Panc1 (cell line): ENCODE measurements at places on chromosomes 3 and 15. TPM values are rescaled to one million over a fixed set of nuclear protein-coding genes. Genes with fewer than 3 reads are reported as not detected.

DNA sequence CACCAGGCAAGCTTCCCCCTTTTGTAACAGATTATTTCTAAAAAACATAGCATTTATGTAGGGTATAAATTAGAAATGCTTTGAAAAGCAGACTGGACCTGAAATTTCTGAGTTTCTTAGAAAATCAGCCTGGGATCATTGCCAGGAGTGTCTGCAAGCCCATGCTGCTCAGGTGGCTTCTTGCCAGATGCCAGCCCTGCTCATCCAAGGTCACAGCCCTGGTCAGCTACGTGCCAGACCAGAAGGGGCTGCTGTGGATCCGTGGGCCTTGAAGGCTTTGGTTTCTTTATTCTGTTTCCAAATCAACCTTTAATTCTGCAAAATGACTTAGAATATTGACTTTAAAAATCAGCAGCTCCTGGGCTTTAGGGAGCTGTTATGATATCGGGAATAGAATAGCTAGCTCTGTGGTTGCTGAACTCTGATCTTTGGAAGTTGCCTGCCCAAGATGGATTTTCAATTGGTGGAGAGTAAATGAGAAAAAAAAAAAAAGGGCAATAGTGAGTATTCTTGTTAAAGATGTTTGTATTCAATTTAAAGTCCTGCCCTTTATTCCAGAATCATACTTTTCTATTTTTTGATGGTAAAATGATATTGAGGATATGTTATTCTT is 370.1 kb upstream of the ONECUT1 start:
- H3K36me3 ChIP-seq, result no peaks in the 10 kb centered on the region
- DNase-seq, result no peak
- H3K4me3 ChIP-seq, result no peak overlapping the region
- no peaks in the 10 kb centered on the region for H3K27me3 ChIP-seq

- H3K4me1 ChIP-seq, result no peaks in the 10 kb centered on the region
- no peaks in the 10 kb centered on the region for H3K36me3 ChIP-seq
- H3K4me3 ChIP-seq, result no peak overlapping the region
- DNase-seq, result no peak
Observed at GRCh38 chr3:143298380-143298779, 178.8 kb downstream of the CHST2 start.

Gene C3orf18
- 5.0 TPM for total RNA-seq

- H3K36me3 ChIP-seq, result no peaks in the 10 kb centered on the region
- H3K27ac ChIP-seq, result no peak overlapping the region
- 0 out of 2 replicates have a peak, but pooled peaks cover 3% of the 10 kb centered on the region for H3K4me1 ChIP-seq
- H3K27me3 ChIP-seq, result no peaks in the 10 kb centered on the region
Observed at GRCh38 chr3:127992127-127992526, 60.1 kb upstream of the SEC61A1 start.

Gene DYNLT2B
- total RNA-seq, result 41.4 TPM

- no peak for DNase-seq
- H3K4me3 ChIP-seq, result no peak overlapping the region
- peak overlapping the region; percentile 48; the same call in 1 of the 2 replicates for H3K27ac ChIP-seq
- no peaks in the 10 kb centered on the region; the same call in 1 of the 2 replicates for H3K27me3 ChIP-seq
- H3K36me3 ChIP-seq, result no peaks in the 10 kb centered on the region
Observed at GRCh38 chr3:194930377-194931204, 244.9 kb downstream of the FAM43A start.

Gene STARD9
- 13.4 TPM for total RNA-seq

DNA sequence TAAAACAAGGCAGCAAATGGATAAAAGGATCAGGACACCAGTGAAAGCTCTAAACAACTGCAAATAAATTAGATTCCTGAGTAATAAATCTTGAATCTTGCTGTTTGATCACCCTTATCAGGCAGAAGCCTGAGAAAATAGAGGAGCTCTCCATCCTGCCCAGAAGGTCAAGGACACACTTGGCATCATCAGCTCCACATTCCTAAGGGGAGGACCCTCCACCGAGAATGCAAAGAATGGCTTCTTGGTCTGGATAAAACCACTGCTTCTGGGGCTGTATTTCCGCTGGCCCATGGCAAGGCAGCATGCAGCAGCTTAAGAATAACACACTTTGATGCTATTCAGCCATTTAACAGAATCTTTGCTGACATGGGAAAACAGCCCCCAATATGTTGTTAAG is 108.9 kb upstream of the TSC22D2 start:
- H3K36me3 ChIP-seq, result no peaks in the 10 kb centered on the region
- no peak for DNase-seq
- H3K4me3 ChIP-seq, result no peak overlapping the region

- no peaks in the 10 kb centered on the region for H3K36me3 ChIP-seq
- no peaks in the 10 kb centered on the region for H3K27me3 ChIP-seq
- no peak for DNase-seq
- no peak overlapping the region for H3K27ac ChIP-seq
Observed at GRCh38 chr3:80496452-80496851, 728.7 kb upstream of the ROBO1 start.

Gene CFAP20DC
- total RNA-seq, result 4.0 TPM

- DNase-seq, result peak; percentile 94
- H3K36me3 ChIP-seq, result no peaks in the 10 kb centered on the region
- H3K4me1 ChIP-seq, result peaks cover 5% of the 10 kb centered on the region; the same call in 1 of the 2 replicates
- H3K27ac ChIP-seq, result peak overlapping the region; percentile 77
- H3K4me3 ChIP-seq, result peak overlapping the region; percentile 60
Observed at GRCh38 chr3:194769020-194769643, 83.4 kb downstream of the FAM43A start.

DNA sequence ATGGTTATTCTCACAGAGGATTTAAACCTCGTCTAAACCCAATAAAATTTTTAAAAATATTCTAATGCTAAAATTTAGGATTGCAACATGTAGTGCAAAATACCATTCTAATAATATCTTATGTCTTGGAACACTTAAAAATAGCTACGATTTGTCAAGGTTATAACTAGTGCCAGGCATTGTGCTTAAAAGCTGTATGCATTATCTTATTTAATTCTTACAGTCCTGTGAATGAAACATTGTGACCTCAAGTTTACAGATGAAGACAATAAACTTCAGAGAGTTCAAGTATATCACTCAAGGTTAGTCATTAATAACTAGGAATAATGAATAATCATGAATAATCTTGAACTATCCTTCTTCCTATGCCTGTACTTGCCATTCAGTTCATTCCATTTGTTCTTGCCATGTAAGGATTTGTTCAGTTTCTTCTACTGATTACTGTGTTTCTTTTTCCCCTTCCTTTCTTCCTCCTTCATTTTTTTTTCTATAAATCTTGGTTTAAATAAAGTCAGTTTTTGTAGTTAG is 897.6 kb upstream of the NR2F2 start:
- H3K4me3 ChIP-seq, result no peak overlapping the region
- H3K4me1 ChIP-seq, result no peaks in the 10 kb centered on the region
- no peaks in the 10 kb centered on the region for H3K27me3 ChIP-seq
- DNase-seq, result no peak

GRCh38 chr3:149462581-149463011 is 11.9 kb upstream of the TM4SF4 start:
- no peaks in the 10 kb centered on the region for H3K36me3 ChIP-seq
- H3K4me3 ChIP-seq, result no peak overlapping the region
- H3K27ac ChIP-seq, result no peak overlapping the region
- no peaks in the 10 kb centered on the region for H3K4me1 ChIP-seq
- no peak for DNase-seq

- H3K27me3 ChIP-seq, result no peaks in the 10 kb centered on the region
- H3K4me3 ChIP-seq, result no peak overlapping the region
- peaks cover 31% of the 10 kb centered on the region for H3K4me1 ChIP-seq
- H3K36me3 ChIP-seq, result no peaks in the 10 kb centered on the region
Observed at GRCh38 chr15:69554279-69554961, 101.8 kb downstream of the RPLP1 start.

- no peak for DNase-seq
- H3K4me1 ChIP-seq, result peaks cover 9% of the 10 kb centered on the region
- no peaks in the 10 kb centered on the region for H3K27me3 ChIP-seq
- H3K36me3 ChIP-seq, result no peaks in the 10 kb centered on the region
- no peak overlapping the region for H3K4me3 ChIP-seq
- no peak overlapping the region for H3K27ac ChIP-seq
Observed at GRCh38 chr15:56248311-56248992, 4.8 kb upstream of the RFX7 start.

GRCh38 chr3:50236484-50237132 is 604 bp downstream of the GNAI2 start:
- no peak for DNase-seq
- peaks cover 19% of the 10 kb centered on the region for H3K4me1 ChIP-seq
- H3K27ac ChIP-seq, result peak overlapping the region; percentile 83
- H3K36me3 ChIP-seq, result no peaks in the 10 kb centered on the region; the same call in 1 of the 2 replicates
- H3K27me3 ChIP-seq, result no peaks in the 10 kb centered on the region

GRCh38 chr3:134231131-134231530 is 19.5 kb downstream of the RYK start:
- no peaks in the 10 kb centered on the region for H3K27me3 ChIP-seq
- H3K27ac ChIP-seq, result no peak overlapping the region
- H3K4me3 ChIP-seq, result no peak overlapping the region
- peaks cover 13% of the 10 kb centered on the region for H3K4me1 ChIP-seq

Gene CYP1A1
- 0.15 TPM for total RNA-seq

DNA sequence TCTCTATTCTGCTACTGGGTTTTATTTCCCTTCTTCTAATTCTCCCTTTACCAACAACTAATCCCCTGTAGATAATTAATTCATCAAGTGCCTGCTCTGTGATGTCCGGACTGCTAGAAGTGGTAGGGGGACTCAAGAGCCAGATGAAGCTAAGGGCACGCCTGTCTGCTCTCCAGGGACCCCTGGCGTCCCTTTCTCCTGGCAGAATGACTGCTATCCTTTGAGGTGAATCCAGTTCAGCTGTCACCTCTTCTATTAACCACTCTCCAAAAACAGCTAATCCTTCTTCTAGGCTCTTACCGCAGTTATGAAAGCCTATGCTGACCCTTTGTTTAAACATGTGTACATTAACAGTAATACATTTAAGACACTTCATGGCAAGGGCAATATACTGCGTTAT is 1.4 kb upstream of the CHRNA7 start:
- H3K4me3 ChIP-seq, result no peak overlapping the region
- DNase-seq, result no peak
- H3K27ac ChIP-seq, result no peak overlapping the region

DNA sequence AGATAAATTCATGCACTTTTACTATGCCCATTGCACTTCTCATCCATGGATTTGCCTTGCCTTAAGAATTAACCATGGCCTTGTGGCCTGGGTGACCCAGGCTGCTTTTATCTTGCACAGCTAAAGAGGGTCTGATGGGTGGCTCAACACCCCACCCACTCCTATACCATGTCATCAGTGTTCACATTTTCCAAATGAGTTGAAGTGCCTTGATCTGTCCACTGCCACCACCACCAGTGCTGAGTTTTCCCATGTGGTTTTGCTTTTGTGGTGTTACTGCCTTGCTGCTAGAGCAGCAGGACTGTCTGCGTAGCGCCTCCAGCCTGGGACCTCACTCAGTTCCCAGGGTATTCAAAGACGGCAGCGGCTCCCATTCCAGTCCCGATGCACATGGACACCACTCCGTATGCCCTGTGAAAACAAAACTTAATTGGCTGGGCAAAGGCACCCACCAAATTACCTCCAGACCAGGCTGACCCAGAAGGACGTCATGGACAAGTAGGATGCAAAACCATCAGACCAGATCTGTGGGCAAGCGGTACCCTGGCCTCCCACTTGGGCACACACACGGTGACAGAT is 14.1 kb downstream of the ACAA1 start:
- H3K27me3 ChIP-seq, result no peaks in the 10 kb centered on the region
- H3K27ac ChIP-seq, result no peak overlapping the region
- H3K4me3 ChIP-seq, result no peak overlapping the region
- H3K36me3 ChIP-seq, result no peaks in the 10 kb centered on the region; the same call in none of the 2 replicates
- no peak for DNase-seq

DNA sequence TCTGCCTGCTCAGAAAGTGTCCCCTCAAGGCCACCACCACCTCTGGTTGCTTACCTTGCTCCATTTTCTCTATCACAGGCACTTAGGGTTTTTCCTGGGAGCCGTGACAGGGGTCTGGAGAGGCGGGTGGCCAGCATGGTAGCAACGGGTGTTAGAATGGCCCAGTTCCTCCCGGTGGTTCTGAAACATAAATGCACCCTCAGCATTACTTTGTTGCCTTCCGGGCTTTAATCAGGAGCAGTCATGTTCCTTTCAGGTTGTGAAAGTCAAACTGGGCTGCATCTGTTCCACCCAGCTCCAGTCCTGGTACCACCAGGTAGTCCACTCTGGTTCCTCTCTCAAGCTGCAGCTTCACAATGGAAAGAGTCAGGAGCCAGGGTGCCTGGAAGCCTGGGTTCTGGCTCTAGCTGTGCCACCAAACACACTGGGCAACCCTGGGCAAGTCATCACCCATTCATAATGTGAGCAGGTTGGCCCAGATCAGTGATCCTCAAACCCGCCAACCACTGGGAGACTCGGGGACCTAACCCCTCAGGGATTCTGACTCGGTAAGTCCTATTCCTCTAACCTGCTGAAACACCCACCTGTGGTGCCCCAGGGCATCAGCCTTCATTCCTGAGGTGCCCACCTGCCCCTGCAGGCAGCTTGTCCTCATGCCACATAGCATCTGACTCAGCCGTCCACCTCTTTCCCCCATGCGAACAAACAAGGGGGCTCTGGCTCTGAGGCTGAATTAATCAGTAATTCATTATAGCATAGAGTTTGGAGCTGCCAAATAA is 9.3 kb downstream of the BDH1 start:
- no peak for DNase-seq
- H3K27ac ChIP-seq, result no peak overlapping the region
- no peaks in the 10 kb centered on the region for H3K4me1 ChIP-seq
- no peaks in the 10 kb centered on the region for H3K36me3 ChIP-seq
- no peak overlapping the region for H3K4me3 ChIP-seq

DNA sequence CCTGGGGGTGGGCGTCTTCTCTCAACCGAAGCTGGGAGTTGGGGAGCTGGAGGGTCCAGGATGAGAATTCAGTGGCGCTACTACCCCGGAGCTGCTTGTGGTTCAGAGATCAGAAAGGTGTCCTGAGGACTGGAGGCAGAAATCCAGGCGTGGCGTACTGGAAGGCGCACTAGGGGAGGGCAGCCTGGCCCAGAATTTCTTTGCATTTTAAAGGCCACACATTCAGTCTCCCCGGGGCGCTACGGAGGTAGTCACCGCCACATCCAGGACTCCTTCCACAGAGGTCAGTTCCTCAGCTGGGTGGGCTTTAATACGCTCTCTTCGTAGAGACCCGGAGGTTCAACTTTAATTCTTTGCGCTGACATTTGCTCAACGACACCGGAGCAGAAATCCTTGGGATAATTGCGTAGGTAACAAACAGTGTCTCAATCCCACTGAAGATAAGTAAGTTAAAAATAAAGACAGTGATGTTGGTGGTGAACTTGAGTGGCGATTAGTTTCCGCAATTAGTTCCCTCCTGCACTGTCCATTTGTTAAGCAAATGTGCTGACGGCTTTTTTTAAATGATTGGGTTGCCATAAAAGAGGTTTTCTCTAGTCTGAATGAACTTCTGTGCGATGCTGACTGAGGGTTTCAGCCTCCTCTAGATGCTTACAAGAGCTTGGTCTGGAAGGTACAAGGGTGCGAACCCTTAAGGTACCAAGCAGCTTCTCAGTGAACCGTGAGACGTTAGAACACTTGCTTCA is 535 bp downstream of the MCTP2 start:
- no peak for DNase-seq
- no peaks in the 10 kb centered on the region for H3K36me3 ChIP-seq
